Esophagus muscularis mucosa (tissue), 4 donors: ENCODE measurements at places on chromosomes 5 and 9. TPM values are rescaled to one million over a fixed set of nuclear protein-coding genes. Genes with fewer than 3 reads are reported as not detected.

Gene ADAMTSL2
- total RNA-seq, result 2.9 TPM

DNA sequence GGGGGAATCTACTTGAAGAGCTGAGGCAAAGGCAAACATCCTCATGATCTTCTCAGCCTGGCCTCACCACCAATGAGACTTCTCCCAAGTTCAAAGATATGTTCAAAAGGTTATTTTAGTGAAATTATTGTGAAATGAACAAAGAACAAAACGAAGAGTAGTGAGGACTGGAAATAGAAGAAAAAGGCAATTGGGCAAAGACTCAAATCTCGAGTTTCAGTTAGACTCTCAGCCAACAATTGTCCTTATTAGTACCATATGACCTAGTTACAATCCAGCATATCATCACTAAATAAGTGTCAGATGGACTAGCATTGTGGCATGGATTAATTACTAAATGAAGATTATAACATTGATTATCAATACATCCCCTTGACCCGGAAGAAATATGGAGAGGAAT lies 9.0 kb downstream of the ZNF474 start:
- no peak for DNase-seq

DNA sequence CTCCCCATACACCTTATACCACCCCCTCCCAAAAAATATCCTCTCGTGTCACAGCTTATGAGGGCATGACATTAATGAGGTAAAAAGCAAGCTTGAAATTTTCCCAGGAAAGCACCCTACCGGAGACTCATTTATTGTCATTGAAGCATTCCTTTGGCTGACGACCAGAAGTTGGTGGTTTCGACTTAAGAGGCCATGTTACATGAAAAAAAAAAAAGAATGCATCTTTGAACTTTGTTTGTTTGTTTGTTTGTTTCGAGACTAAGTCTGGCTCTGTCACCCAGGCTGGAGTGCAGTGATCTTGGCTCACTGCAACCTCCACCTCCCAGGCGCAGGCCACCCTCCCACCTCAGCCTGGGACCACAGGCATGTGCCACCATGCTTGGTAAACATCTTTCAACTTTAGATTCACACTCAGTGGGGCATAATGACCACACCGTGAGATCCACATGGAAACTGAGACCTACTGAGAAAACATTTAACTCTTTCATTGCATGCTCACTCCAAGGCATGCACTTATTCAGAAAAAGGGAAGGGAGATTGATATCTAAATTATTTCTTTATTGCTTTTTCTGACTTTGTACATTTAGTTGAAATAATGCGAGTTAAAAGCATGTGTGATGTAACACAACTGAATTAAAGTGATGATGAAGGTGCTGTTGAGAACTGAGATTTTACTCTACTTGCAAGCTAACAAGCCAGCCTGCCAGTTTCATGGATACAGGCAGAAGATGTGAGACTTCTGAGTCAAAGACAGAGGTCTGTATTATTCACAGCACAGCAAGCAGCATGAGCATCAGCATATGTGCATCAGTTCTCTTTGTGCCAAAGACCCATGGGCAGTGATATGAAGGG lies 5.1 kb upstream of the RAB14 start:
- no peak for DNase-seq

- DNase-seq, result peak; percentile 82
Observed at GRCh38 chr5:175118700-175119309, 325.2 kb downstream of the DRD1 start.

Gene RALGDS
- total RNA-seq, result 59.3 TPM

Gene GFI1B
- total RNA-seq, result not detected

DNA sequence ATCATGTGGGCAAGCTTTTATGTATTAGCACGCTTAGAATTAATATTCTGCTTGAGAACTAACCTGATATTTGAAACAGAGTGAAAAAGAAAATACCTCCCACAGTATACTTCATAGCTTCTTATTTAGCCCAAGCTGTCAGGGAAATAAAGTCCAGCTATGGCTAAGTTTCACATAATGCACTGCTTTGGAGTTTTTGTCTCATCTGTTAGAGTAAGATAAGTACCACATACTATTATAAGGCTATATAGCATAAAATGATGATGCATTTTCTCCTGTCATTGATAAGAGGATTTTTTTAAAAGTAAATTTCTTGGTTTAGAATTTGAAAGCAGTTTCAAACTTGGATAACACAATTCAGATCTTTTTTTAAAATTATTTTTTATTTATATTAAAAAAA lies 2.4 kb upstream of the ANKDD1B start:
- no peak for DNase-seq

Gene PLK2
- total RNA-seq, result 29.6 TPM

Gene TMC1
- not detected for total RNA-seq

DNA sequence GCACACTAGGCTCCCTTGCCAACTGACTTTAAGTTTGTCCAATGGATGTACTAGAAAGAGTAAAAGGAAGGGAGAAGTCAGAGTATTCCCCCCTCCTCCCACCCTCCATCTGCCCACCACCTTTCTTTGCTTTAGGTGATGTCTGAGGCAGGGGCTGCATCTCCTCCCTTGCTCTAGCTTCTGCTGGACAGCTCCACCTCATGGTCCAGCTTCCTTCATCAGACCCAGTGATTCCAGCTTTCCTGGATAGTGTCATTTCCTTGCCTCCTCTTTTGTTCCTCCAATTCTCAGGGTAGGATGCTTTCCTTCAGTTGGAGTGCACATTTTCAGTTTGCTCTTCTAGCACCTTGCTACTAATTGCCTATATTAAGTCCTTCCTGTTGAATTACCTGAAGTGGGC lies 67.4 kb downstream of the RAD23B start:
- peak; percentile 53 for DNase-seq

DNA sequence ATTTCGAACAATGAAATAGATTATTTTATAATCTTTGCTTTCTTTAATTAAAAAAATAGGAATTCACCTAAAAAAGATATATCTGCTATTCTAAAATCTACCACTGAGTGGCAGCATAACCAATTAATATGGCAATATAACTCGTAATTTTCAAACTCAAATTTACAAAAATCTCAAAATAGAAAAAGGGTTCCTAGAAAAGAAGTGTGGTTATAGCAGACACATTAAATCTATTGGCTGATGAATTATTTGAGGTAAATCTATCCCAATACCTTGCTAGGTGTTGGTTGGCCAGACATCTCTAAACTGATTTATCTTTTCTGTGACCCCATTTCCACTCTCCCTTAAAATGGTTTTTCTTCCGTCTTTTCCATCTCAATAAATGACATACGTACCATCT lies 30.2 kb upstream of the NRG2 start:
- DNase-seq, result no peak

GRCh38 chr9:73682789-73683188 lies 531.1 kb downstream of the ANXA1 start:
- DNase-seq, result no peak

Gene ARL14EPL
- total RNA-seq, result not detected

DNA sequence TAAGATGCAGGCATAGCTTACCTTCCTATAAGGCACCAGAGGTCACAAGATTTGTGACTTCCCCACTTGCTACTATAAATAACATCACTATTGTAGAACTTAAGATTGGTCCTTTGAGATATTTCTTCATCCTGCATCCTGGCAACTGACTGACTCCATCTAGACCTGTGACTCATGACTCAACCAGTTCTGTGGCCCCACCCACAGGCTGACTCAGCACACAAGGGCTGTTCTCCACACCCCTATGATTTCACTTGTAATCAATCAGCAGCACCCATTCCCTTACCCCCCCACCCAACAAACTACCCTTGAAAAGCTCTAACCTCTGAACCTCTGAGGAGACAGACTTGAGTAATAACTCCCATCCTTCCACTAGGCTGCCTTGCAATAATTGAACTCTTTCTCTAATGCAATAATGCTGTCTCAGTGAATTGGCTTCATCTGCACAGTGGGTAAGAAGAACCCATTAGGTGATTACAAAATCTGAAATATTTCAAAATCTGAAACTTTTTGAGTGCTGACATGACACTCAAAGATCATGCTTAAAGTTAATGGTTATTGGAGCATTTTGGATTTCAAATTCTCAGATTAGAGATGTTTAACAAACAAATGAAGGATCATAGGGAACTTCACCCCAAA lies 296.7 kb downstream of the ARL15 start:
- no peak for DNase-seq

Gene EIF4EBP3
- total RNA-seq, result 9.9 TPM

DNA sequence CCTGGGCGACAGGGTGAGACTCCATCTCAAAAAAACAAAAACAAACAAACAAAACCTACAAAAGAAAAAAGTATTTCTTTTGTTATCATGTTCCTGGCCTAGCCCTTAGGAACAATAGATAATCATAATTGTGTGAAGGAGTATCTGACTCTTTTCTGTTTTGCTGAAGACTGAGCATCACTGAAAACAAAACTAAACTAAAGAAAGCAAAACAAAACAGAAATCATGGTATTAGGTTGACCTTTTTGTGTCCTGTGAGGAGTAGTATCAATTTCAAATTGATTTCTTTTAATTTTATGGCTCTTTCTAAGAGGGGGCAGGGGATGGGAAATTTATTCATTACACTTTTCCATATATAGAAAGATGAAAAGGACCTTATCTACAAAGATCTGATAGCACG lies 246.0 kb downstream of the YTHDC2 start:
- DNase-seq, result no peak

Gene PCDHB9
- total RNA-seq, result 1.5 TPM

Gene LHX3
- total RNA-seq, result not detected

DNA sequence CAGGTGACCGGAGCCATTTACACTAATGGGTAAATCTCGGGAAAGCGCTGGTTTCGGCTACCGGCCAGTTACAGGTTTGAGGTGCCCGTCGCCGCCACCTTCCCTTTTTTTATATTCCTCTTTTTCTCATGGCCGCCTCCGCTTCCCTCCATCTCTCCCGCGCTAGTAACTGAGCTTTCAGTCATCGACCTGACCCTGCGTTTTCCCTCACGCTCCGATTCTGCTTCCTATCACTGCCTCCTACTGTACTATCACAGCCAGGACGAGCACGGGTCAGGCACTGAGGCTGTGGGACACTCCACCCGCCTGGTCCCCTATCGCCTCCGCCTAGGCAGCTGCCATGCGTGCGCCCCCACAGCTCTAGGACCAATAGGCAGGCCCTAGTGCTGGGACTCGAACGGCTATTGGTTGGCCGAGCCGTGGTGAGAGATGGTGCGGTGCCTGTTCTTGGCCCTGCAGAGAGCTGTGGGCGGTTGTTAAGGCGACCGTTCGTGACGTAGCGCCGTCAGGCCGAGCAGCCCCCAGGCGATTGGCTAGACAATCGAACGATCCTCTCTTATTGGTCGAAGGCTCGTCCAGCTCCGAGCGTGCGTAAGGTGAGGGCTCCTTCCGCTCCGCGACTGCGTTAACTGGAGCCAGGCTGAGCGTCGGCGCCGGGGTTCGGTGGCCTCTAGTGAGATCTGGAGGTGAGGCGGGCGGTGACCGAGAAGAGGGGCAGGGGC lies at the start of gene HMGCR:
TSS of gene HMGCR (plus strand) at position 606 of the 722 bp plus-strand sequence. CDS start 5,386 bp downstream, outside the sequence.
- peak; percentile 100 for DNase-seq

Gene GPR21
- total RNA-seq, result not detected

DNA sequence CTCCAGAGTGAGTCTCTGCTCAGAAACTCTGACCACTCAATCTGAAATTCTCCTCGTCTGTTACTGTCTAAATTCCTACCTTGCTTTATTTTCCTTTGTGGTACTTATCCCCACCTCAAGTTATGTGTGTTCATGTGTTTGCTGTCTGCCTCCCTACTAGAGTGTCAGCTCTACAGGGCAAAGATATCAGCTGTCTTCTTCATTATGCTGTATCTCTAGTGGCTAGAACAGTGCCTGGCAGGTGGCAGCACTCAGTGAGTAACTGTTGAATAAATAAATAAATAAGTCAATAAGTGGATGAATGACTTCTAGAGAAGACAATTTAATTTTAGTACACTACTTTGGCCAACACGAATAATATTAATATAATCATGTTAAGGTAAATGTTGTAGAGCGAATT lies 92.3 kb downstream of the BOD1 start:
- peak; percentile 37 for DNase-seq

Gene OR2S2
- total RNA-seq, result not detected

GRCh38 chr5:96633820-96634219 lies 28.4 kb upstream of the CAST start:
- DNase-seq, result no peak

- DNase-seq, result no peak
Observed at GRCh38 chr9:127723444-127723843, 7.6 kb downstream of the TTC16 start.

Gene ORM2
- not detected for total RNA-seq

Gene SLC4A9
- not detected for total RNA-seq

- DNase-seq, result no peak
Observed at GRCh38 chr5:141692919-141693725, 11.1 kb upstream of the ARAP3 start.

Gene TMEFF1
- total RNA-seq, result 0.78 TPM

GRCh38 chr9:135088348-135088978 lies 995 bp downstream of the OLFM1 start:
- DNase-seq, result no peak

Gene OR1Q1
- total RNA-seq, result not detected

Gene ZNF483
- total RNA-seq, result 15.0 TPM

Gene HCN1
- 0.42 TPM for total RNA-seq

DNA sequence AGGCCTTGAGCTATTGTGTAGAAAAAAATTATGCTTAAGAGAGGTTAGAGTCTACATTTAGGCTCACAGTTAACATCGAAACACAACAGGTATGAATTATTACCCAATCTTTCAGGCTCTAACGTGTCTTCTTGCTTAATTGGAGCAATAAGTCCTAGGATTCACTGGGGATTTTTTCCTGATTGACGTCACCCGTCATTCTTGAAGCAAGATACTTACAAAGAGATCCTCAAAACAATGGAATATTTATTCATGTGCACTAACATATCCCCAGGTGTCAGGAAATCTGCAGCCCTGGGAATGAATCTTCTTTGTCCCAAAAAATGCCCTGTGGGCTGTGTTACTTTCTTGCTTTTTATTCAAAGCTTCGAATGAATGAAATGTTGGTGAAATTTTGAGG lies 413.5 kb downstream of the NFIB start:
- DNase-seq, result no peak

GRCh38 chr5:123093111-123093600 lies 4.1 kb downstream of the PRDM6 start:
- no peak for DNase-seq

Gene BNC2
- 123 TPM for total RNA-seq

Gene LHFPL2
- total RNA-seq, result 24.1 TPM

Gene TRPM3
- 0.17 TPM for total RNA-seq

DNA sequence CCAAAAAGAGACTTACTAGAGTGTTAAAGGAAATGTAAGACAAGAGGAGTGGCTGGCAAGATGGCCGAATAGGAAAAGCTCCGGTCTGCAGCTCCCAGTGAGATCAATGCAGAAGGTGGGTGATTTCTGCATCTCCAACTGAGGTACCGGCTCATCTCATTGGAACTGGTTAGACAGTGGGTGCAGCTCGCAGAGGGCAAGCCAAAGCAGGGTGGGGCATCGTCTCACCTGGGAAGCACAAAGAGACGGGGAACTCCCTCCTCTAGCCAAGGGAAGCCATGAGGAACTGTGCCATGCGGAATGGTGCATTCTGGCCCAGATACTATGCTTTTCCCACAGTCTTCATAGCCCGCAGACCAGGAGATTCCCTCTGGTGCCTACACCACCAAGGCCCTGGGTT lies 308.7 kb downstream of the AGTPBP1 start:
- peak; percentile 81 for DNase-seq
